ENCODE measurements at places on chromosomes 3 and 15.

DNA sequence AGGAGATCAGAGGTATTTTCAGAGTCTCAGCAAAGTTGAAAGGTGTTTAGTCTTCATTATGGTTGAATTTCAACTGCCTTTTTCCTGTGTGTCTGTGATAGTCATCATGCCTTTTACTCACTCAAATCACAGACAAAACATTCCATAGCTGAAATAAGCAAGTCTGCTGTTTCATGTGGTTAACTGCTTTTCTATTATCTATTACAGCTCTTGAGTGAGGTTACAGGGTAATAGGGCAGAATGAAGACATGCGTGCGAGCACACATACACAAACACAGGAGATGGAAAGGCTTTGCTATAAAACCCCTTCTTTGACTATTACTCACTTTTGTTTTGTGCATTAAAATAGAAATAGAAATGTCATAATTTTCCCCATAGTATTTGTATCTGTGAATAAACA lies 192.6 kb upstream of the RARB start:
- no peak for DNase-seq

GRCh38 chr3:52835766-52836470 lies 1.1 kb upstream of the MUSTN1 start:
- DNase-seq, result no peak

GRCh38 chr15:98881526-98882520 lies 125.8 kb downstream of the PGPEP1L start:
- DNase-seq, result no peak

- no peak for DNase-seq
Measured at GRCh38 chr3:69752241-69752640, 13.0 kb downstream of the MITF start.

- DNase-seq, result no peak
Measured at GRCh38 chr3:112136046-112136445, 3.0 kb upstream of the GCSAM start.
